ENCODE measurements at places on chromosomes 11 and 22.

- no peak for DNase-seq
These were observed 61.4 kb downstream of the TP53I11 start for GRCh38 chr11:44889266-44889665.

GRCh38 chr11:63670433-63671321 is 499 bp downstream of the ATL3 start:
- peak; percentile 49 for DNase-seq

- peak; percentile 20 for DNase-seq
These were observed 465 bp downstream of the MAPK1 start for GRCh38 chr22:21866833-21867527.

GRCh38 chr11:72015511-72016061 is 16.9 kb downstream of the IL18BP start:
- peak; percentile 65 for DNase-seq

DNA sequence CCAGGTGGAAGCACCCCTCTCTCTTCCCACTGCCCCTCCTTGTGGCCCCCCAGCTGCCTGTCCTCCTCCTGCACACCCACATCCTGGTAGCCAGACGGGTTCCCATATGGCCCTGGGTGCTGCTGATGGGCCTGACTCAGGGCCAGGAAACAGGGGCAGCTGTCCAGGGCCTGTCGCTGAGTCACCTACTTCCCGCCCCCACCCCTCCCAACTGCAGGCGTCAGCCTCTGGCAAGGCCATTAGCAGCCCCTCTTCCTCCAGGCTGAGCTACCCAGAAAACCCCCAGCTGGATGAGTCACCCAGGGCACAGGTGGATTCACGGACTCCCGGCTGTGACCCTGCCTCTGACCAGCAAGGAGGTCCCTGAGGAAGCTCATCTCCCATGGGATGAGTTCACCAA is 6.9 kb upstream of the GAL start:
- peak; percentile 47 for DNase-seq

GRCh38 chr11:18720808-18721560 is 5.0 kb downstream of the IGSF22 start:
- DNase-seq: peak; percentile 57

DNA sequence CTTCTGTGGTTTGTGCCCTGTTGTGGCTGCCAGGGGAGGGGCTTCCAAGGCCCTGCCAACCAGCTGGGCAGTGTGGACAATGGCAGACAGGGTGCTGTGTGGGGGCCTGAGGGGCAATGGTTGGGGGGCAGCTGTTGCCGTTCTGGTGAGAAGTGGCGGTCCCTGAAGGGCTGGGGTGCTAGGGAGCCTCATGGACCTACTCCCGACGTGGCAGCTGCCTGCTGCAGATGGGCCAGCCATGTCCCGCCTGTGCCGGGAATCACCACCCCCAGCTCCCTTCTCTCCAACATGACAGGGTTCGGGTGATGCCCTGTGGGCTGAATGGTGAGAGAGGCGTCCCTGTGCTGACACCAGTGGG is 74.2 kb downstream of the KCNQ1 start:
- DNase-seq: no peak

DNA sequence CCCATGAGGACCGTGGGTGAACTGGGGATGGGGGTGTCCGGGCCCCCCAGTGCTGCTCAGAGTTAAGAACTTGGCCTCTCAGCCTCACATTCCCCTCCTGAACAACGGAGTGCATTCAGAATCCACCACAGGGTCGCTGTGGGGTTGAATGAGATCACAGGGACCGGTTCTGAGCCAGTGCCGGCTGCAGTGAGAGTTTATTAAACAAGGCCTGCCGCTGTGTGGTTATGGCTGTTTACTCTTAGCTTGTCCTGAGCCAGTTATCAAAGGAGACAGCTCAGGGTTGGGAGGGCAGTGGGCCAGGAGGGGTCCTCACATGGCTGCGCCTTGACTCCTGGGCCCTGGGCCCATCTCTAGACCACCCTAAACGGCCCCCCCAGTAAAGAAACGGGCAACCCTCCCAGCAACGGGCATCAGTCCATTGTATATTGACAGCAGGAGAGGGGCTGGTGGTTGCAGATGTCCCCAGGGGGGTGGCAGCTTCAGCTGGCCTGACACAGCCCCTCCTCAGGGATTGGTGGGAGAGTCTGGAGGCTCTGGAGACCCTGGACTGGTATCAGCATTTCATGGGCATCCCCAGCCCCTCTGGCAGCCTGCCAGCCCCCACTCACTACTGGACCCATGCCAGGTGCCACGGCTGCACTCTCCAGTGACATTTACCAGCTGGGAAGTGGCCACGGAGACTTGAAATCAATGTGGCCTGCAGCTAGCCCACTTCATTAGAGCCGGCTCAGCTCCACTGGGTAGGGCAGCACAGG is 15.1 kb upstream of the CABP7 start:
- peak; percentile 69 for DNase-seq

All from choroid plexus epithelial cell (primary cell).